ENCODE measurements at places on chromosomes 6 and 20.

DNA sequence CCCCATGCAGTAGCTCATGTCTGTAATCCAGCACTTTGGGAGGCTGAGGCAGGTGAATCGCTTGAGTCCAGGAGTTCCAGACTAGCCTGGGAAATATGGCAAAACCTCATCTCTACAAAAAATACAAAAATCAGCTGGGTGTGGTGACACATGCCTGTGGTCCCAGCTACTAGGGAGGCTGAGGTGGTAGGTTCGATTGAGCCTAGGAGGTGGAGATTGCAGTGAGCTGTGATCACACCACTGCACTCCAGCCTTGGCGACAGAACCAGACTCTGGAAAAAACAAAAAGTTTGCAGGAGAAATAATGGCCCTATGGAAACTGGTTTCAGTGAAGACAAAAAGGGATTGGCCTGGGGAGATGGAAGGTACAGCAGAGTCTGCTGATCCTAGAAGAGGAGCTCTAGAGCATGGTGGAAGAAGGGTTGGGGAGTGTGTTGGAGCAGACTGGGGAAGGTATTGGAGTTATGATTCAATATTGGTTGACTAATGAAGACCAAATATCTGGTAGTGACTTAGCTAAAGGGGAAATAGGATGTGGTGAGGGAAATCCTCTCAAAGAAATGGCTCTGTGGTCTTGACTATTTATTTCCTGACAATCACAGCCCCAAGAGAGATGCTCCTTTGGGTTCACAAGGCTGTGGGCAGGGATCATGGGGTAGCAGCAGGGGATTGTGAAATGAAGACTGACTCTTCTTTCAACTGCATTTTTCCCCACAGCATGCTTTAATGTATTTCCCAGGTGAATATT lies 281.9 kb downstream of the UTRN start:
- DNase-seq = no peak

DNA sequence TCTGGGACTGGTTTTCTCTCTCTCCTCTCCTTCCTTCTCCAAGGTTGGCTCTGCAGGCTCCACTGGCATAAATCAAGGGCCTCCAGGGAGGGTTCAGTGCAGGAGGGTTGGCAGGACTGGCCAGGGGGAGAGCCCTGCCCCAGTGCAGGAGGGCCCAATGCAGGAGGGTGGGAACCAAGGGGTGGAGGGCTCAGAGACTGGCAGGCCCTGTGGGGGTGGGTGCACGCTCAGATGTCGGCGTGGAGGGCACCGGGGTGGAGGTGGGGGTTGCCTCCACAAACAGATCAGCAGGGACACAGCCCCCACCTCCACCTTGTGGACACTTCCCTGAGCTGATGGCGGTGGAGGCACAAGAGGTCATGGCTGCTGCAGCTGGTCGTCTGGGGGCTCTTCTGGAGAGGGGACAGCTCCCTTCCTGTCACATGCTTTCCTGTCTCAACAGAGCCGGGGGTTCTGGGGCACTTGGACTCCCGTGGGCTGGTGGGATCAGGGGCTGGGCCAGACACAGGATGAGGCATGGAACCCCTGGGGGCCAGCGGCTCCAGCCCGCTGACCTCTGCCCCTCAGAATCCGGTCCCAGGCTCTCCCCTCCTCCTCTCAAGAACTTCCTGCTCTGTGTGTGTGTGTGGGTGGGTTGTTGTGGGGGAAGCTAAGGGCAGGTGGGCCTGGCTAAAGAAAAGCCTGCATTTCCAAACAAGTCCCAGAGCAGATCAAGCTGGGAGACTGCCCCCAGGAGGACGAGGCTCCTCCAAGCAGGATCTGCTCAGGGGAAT lies 2.7 kb upstream of the ABHD16B start:
- peak; percentile 95 for DNase-seq

DNA sequence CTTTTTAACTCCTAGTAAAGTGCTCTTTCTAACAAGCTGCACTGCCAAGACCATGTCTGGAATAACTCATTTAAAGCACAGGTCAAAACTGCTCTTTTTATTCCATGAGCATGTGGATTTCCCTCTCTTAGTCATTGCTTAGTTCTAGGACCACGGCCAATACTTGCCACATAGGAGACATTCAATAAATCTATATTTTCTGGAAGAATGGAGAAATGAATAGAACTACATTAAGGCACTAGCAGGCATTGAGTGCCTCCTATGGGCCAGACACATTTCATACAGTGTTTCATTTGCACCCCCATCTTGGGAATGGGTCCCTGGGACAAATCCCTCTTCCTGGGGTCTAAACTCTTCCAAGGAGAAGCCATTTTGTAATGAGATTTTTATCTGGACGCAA lies 552.8 kb upstream of the CITED2 start:
- DNase-seq = no peak

- no peak for DNase-seq
Observed at GRCh38 chr6:84462698-84463097, 235.3 kb upstream of the CEP162 start.

DNA sequence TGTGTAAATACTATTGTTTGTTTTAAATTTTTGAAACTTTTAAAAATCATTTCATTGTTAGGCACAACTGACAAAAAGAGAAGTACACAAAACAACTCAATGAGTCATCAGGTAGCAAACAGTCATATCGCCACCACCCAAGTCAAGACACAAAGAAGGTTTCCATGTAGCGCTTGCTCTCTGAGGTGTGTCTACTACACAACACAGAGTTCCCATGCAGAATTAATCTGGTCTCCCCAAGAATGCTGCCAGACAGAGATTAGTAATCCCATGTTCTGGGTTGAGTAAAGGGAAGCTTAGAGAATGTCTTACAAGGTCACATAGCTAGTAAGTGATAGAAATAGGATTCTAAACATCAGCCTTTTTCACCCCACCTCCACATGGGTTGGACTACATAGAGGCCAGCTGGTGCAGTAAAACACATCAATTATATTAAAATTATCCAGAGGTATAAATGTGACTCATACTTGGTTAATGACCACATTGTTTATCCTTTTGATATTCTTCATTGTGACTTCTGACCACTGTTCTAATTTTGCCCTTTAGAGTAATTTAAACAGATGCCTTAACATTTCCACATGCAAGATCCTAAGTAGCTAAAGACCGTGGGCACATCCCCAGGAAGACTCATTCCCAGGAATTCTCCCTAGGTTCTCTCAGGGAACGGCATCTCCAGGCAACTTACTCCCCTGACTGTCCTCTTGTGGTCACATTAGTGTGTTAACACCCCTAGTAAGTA lies 413.5 kb downstream of the PRKN start:
- DNase-seq = no peak

GRCh38 chr6:131159578-131159977 lies 24.3 kb downstream of the AKAP7 start:
- DNase-seq = no peak

DNA sequence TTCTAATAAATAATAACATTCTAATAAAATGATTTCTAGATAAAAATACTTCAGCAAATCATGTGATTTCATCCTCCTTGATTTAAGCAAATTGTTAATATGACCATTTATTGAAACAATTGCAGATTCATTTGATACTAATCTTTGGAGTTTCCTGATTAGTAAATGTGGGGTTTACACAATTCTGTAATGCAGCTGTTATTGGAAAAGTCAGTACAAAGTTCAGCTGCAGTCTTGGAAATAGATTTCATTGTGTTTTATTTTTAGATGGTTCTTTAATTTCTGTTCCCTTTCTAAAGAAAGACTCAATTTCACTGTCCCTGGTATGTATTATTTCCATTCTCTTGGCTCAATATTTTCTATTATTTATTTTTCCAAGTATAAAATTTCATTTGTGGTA lies 342.0 kb downstream of the TBC1D32 start:
- DNase-seq = no peak

- DNase-seq = no peak
Observed at GRCh38 chr6:1856381-1856780, 246.7 kb downstream of the FOXC1 start.

DNA sequence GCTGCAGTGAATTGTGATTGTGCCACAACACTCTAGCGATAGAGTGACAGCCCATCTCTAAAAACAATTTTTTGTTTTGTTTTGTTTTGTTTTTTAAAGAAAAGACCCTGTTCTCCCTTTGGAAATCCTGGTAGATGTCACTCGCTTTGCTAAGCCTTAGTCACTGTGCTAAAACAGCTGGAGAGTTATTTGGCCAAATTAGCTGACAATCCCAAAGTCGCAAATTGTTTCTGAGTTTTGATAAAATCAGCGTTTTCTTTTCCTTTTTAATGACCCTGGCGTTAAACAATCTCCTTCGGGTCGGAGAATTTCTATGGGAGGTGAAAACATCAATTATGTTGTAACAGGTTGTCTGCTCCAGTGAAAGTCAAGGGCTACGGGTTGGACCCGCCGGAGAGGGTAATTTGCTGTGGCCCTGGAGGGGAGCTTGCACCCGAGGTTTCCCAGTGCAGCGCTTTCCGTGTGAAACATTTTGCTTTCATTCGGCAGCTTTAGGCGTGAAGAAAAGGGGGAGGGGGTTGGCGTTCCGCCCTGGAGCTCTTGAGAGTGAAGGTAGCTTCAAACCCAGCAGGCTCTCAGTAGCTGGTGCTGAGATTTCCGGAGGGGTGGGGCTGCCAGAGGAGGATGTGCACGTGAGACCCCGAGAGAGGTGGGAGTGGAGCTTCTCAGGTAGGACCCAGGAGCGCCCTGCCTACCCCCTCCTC lies 296.6 kb downstream of the PHACTR1 start:
- peak; percentile 6 for DNase-seq

DNA sequence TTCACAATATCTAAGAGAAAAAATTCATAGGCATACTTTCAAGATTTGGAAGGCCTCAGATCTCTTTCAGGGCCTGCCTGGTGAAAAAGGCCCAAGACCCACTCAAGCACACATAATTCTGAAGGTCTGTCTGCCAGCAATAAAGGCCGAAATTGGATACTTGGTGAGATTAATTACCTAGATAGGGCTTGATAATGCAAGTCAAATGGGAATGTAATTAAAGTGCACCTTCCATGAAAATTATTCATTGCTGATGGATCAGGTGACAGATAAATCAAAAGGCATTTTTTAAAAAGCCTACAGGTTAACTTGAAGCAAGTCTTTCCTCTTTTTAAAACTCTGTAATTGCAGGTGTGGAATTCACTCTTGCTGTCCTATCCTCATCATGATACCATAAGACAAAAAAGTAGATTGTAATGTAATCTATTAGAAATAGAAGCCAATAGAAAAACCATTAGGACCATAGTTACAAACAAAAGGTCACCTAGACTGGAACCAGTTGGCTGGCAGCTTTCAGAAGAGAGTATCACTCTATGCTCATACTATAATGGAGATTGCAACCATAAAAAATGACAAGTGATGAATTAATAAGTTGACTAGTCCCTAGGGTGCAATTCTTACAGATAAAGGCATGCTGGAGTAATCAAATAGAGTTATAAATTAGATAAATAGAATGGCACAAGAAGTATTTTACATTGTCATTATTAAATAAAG lies 77.3 kb downstream of the EPHA7 start:
- DNase-seq = no peak

DNA sequence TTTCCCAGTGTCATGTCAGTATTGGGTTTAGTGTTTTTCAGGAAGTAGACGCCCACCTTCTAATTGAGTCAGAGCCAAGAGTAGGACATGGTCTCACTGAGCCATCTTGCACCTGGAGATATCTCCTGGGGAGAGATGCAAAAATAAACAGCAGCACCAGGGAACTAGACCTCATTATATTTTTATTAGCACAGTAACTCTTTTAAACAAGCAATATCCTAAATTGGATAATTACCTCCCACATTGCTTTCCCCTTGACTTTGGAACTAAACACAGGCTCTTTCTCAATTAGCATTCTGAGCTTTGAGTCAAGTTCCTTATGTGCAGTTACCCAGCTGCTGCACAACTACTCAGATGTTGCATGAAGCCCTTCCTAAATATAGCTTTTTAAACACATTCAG lies 175.4 kb downstream of the IBTK start:
- no peak for DNase-seq

DNA sequence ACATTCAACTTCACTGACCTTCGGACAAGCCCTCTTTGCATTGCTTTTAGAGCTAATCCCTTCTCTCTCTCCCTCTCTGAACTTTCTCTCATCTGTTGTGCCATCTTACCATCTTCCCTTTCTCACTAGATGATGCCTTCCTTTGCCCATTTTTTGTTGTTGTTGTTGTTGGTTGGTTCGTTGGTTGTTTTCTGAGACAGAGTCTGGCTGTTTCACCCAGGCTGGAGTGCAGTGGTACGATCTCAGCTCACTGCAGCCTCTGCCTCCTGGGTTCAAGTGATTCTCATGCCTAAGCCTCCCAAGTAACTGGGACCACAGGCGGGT lies 18.8 kb downstream of the MAP3K5 start:
- no peak for DNase-seq

GRCh38 chr6:3013486-3013885 lies 13.8 kb downstream of the NQO2 start:
- DNase-seq = peak; percentile 56

DNA sequence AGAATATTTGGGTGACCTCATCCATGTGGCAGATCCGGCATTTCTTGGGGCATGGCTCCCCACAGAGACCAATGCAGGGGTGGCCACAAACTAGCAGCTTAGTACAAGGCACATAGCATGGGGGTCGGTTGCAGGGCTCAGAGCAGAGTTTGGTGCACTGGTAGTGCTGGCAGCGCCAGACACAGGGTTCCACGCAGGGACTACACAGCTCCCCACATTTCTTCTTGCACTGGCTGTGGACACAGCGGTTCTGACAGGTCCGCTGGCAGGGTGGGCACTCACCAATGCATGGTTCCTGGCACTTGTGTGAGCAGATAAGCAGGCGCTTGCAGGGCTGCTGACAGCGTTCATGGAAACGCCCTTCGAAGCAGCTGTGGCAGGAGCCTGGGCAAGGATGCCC lies 29.1 kb downstream of the DDX27 start:
- no peak for DNase-seq

- no peak for DNase-seq
Observed at GRCh38 chr6:42710316-42710715, 12.1 kb downstream of the PRPH2 start.

DNA sequence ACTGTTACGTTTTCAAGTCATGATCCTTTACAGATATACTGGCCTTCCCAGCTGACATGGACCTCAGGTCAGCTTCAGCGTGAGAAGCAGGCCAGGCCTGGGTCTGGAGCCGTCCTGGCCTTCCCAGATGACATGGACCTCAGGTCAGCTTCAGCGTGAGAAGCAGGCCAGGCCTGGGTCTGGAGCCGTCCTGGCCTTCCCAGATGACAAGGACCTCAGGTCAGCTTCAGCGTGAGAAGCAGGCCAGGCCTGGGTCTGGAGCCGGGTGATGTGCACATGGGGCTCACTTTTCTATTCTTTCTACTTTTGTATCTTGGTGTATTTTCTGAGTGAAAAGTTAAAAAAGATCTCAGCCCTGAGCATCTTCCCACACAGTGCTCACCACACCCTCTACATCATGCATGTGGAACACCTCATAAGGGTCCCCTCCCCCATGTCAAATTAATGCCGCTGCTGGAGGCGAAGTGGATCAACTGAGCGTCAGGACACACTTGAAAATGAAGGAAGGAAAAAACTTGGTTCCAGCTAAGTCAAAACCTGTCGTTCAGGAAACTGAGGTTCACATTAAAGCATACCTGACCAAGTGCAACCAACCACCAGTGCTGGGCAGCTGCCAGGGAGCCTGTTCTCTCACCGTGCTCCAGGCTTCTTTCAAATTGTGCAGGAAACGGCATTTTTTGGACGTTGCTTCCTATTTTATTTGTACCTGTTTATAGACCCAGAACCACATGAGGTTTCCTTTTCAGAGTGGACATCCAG lies 32.2 kb downstream of the KIF25 start:
- DNase-seq = no peak

- peak; percentile 79 for DNase-seq
Observed at GRCh38 chr6:170529839-170530469, 23.2 kb downstream of the PSMB1 start.
